ENCODE measurements at places on chromosomes 13 and 19.
A peak's percentile ranks its signal among the peaks of the same experiment; 100 is the strongest.

- no peak for DNase-seq
Observed at GRCh38 chr13:107480130-107480529, 735.2 kb downstream of the LIG4 start.

GRCh38 chr13:63700350-63700749, 2284.7 kb upstream of the PCDH20 start:
- no peak for DNase-seq

GRCh38 chr13:111662451-111662850, 342.0 kb downstream of the TEX29 start:
- no peak for DNase-seq

DNA sequence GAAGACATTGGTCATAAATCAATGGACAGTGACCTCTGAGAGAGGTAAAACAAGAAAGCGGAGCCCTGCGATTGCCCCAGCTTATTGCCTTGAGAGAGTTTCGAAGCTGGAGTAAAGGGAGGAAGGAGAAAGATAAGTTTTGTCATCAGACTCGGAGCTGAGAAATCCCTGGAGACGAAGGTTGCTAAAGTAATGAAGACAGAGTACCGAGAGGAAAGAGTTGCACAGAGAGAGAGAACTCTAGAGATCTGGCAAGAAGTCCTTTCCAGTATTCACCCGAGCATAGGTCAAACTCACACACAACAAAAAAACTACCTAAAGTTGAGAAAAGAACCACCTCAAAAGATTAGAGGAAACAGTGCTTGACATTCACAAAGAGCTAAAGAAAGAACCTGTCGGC, 472.0 kb downstream of the DACH1 start:
- no peak for DNase-seq

DNA sequence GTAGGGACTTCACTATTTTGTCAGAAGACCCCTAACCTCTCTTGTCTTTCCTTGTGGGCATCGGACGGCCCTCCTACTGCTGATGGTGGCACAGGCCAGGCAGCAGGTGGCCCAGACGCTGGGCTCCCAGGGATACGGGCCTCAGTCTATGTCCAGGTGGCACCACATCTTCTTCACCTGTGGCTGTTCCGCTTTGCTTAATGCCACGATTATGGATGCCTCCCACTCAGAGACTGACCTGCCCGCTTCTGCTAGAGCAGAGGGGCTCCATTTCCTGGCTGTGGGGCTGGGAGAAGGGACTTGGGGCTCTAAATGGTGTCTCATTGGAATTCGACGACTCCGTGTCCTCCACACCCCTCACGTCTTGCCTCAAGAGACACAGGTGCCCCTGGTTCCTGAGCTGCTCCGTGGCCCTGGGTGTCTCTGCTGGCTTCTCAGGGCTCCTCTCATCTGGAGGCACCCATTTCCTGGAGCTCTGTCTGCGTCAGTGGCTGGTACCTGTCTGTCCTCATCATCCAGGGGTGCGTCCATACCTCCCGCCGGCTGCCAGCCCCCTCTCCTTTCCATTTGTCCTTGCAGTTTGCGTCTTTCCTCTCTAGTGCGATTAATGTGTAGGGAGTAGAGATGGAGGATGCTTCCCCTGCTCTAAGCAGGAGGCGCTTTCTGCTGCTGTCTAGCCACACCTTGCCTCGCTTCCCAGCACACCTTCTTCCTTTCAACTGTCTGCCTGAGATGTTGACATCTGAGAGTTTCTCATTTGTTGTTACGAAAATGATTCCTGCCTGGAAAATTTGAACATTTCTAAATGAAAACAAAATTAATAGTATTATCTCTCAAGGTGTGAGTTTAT, 63.4 kb downstream of the TEX29 start:
- DNase-seq: peak; percentile 47

GRCh38 chr13:30301827-30302226, 5.5 kb downstream of the KATNAL1 start:
- DNase-seq: no peak

DNA sequence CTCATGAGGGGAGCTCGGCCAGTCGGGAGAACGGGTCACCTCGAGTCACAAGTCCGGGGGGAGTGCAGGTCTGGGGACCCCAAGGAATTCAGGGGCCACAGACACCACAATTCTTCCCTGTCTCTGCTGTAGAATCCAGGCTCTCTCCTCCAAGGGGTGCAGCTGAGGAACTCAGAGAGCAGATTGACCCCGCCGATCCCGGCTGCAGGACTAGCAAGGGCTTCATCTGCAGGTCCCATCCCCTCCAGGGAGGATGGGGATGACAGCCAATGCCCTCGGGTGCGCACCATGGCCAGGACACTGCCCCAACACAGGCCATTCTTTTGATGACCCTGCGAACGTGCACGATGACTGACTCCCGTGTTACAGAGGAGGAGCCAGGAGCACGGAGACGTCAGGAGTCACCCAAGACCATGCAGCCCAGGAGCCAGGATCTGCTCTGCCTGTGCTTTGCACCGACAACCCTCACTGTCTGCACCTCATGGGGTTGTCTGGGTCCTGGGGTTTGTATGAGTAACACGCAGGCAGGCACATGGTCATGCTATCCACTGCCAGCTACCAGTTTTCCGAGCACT, 48.5 kb upstream of the TUBGCP3 start:
- no peak for DNase-seq

DNA sequence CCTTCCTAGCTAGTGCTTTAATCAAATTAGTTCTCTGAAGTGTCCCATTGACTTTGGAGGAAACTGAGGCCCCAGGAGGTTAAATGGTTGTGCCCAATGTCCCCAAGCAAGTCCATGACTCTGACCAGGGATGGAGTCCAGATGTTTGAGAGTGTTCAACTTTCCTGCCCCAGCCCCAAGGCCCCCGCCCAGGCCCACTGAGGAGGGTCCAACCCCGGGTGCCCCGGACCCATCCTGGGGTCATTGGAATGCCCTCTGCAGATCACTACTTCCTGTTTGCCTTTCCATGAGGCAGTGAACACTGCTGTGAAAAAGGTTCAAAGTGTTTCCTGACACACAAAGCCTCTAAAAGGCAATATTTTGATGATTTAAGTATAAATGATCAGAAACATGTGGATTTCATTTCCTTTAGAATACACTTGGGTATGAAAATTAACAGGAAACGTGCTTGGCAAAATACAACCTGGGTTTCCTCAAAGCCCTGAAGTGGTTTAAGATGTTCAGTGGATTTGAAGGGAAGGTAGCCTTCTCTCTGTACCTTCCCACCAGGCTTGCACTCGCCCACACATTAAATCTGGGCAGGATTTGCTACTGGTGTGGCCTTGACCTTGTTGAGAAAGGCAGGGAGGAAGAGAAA, 335.7 kb downstream of the TSHZ3 start:
- no peak for DNase-seq

- no peak for DNase-seq
Observed at GRCh38 chr19:46330319-46330918, 16.5 kb upstream of the PPP5C start.

- DNase-seq: no peak
Observed at GRCh38 chr19:835210-835810, 5.5 kb upstream of the PRTN3 start.

DNA sequence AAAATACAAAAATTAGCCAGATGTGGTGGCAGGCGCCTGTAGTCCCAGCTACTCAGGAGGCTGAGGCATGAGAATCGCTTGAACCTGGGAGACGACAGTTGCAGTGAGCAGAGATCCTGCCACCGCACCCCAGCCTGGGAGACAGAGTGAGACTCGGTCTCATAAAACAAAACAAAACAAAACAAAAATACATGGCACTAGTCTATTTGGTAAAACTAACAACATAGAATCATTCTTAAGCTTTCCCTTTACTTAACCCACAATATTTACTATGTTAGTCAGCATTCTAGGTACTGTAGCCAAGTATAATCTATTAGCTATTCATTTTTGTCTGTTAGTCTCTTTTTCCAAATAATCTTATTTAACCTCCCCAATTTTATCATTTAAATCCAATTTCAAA, 1482.8 kb downstream of the SLITRK5 start:
- DNase-seq: no peak

- DNase-seq: peak; percentile 34
Observed at GRCh38 chr13:80030491-80030890, 310.4 kb downstream of the SPRY2 start.

GRCh38 chr13:75505327-75505726, 23.4 kb upstream of the TBC1D4 start:
- no peak for DNase-seq

- no peak for DNase-seq
Observed at GRCh38 chr19:46040952-46041500, at the start of gene IGFL4. Gene IGFL4 (minus strand): TSS chr19:46041002. CDS start chr19:46040962, 40 bp downstream.

- DNase-seq: no peak
Observed at GRCh38 chr19:45771311-45771933, 2.4 kb upstream of the SIX5 start.

DNA sequence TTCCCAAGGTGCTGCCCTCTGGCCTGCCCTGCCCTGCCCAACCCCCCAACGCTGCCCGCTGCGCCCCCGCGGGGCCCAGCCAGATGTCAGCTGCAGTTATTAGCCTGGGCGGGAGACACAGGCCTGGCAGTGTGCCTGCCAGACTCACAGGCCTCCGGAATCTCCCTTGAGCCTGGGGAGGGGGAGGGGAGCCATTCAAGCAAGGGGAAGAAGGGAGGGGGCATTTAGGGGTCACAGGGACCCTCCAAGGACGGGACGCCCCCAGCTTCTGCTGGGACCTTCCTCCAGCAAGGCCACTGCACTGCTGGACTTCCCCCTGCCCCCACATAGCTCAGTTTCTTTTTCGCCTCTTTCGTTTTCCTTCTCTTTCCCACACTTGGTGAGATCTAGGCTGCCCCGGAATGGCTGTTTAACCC, 2.6 kb upstream of the JUNB start:
- peak; percentile 76 for DNase-seq

GRCh38 chr19:7833225-7834099, 3.4 kb downstream of the EVI5L start:
- no peak for DNase-seq

- peak; percentile 87 for DNase-seq
Observed at GRCh38 chr13:51246418-51247277, 24.4 kb downstream of the FAM124A start.

- no peak for DNase-seq
Observed at GRCh38 chr13:85216576-85216975, 582.6 kb downstream of the SLITRK6 start.

- DNase-seq: no peak
Observed at GRCh38 chr13:34731486-34731885, 210.6 kb upstream of the NBEA start.

GRCh38 chr19:16795731-16796130, 33.5 kb upstream of the SIN3B start:
- DNase-seq: no peak

- no peak for DNase-seq
Observed at GRCh38 chr13:85853161-85853894, 54.1 kb upstream of the SLITRK6 start.

- peak; percentile 25 for DNase-seq
Observed at GRCh38 chr19:4732680-4733114, 9.1 kb upstream of the DPP9 start.

GRCh38 chr13:67341406-67341805, 111.3 kb upstream of the PCDH9 start:
- no peak for DNase-seq

GRCh38 chr19:29530540-29531457, 5.0 kb downstream of the VSTM2B start:
- no peak for DNase-seq
